ENCODE measurements at places on chromosomes 1 and 21.

- DNase-seq: no peak
These were observed 16.7 kb downstream of the PKP1 start for GRCh38 chr1:201299968-201300367.

DNA sequence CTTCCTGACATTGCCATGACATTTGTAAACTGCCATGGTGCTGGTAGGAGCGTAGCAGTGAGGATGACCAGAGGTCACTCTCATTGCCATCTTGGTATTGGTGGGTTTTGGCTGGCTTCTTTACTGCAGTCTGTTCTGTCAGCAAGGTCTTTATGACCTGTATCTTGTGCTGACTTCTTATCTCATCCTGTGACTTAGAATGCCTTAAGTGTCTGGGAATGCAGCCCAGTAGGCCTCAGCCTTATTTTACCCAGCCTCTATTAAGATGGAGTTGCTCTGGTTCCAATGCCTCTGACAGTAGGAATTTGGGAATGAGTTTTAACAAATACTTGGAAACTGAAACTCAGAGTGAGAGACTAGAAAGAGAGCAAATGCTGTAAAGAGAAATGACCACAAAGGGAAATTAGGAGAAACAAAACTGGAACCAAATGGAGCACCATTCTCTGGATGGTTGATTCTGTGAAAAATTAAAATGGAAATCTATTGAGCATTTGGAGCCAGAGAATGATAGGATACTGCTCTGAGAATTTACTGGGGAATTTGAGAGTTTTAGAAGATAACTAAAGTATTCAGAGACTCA lies 50.1 kb upstream of the RHOU start:
- no peak for DNase-seq

DNA sequence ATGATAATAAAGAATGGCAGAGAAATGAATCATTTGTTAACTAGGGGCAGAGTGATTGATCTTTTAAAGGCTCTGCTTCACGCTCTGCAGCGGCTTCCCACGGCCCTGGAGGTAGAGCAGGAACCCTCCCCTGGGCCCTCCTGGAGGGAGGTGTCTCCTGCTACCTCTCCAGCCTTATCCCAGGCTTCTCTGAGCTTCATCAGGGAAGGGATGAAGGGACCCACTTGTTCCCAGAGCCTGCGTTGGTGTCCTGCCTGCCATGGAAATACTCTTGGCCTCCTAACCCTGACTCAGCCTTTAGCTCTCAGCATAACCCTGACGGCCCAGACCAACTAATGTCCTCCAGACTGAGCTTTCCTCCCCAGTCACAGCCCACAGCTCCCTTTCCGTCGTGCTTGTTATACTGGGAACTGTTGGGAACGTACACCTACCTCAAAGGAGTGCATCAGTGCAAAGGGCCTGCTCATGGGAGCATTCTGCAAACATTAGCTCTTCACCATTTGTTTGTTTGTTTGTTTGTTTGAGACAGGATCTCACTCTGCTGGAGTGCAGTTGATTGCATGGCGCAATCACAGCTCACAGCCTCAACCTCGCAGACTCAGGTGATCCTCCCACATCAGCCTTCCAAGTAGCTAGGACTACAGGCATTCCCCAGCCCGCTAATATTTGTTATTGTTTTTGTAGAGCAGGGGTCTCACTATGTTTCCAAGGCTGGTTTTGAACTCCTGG lies 17.4 kb upstream of the HNRNPU start:
- no peak for DNase-seq

DNA sequence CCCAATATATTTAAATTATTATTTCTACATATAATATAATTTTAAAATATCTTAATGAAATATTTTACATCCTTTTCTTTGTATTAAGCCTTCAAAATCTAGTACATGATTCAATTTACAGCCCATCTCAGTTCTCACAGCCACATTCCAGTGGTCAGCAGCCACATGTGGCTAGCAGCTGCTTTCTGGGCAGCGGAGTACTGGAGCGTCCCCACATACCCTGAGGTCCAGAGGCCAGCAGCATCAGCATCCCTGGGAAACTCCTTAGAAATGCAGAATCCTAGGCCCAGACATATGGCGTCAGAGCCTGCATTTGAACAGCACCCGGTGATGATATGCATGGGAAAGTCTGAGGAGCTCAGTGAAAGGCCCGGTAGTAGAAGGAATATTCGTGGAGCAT lies 8.6 kb upstream of the LHX4 start:
- no peak for DNase-seq

GRCh38 chr1:113830039-113830438 lies 17.8 kb upstream of the RSBN1 start:
- no peak for DNase-seq

DNA sequence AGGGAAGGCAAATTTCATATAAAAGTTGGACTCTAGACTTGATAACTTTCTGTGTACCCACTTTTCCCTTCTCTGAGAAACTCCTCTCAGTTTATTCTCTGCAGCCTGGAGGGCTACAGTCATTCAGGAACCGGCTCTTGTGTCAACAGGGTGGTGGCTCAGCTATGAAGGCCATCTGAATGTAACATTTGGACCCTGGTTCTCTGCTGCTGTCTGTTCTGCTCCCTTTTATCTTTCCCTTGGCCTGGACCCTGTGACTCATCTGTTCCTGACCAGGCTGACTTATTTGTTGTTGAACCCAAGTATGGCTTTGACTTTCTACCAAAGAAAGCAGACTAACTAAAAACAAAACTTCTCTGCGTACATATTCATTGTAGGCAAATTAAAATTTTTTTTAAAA lies 75.4 kb downstream of the CENPF start:
- DNase-seq: no peak

DNA sequence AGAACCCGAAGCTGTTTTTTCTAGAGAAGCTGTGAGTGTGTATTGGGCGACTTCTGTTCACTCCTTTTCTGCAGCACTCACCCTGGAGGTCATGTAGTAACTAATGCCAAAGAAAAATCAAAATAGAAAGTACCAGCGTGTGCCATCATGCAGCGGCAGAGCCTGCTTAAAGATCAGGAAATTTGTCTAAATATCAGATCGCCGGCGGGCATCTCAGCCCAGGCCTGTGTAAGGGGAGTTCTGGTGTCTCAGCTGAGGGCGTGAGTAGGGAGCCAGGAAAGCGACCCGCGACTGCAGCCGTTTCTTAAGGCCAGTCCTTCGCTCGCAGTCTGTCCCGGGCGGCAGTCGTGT lies 768 bp downstream of the EDARADD start:
- no peak for DNase-seq

GRCh38 chr21:46661211-46661625 lies 25.7 kb downstream of the PRMT2 start:
- peak; percentile 59 for DNase-seq

DNA sequence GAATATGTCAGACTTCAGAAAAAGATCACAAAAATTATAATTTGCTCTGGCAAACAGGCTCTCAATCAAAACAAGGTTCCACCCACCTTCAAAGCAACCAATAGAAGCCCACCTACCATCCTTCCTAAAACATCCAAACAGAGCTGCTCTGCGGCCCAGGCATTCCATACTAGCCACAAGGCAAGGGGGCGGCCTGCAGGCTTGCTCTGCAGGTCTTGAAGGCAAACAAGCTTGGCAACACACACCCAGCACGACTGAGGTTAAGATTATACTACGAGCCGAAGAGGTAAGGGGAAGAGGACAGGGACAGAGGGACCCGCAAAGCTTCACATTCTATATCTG lies 207.3 kb downstream of the SLC45A1 start:
- no peak for DNase-seq

DNA sequence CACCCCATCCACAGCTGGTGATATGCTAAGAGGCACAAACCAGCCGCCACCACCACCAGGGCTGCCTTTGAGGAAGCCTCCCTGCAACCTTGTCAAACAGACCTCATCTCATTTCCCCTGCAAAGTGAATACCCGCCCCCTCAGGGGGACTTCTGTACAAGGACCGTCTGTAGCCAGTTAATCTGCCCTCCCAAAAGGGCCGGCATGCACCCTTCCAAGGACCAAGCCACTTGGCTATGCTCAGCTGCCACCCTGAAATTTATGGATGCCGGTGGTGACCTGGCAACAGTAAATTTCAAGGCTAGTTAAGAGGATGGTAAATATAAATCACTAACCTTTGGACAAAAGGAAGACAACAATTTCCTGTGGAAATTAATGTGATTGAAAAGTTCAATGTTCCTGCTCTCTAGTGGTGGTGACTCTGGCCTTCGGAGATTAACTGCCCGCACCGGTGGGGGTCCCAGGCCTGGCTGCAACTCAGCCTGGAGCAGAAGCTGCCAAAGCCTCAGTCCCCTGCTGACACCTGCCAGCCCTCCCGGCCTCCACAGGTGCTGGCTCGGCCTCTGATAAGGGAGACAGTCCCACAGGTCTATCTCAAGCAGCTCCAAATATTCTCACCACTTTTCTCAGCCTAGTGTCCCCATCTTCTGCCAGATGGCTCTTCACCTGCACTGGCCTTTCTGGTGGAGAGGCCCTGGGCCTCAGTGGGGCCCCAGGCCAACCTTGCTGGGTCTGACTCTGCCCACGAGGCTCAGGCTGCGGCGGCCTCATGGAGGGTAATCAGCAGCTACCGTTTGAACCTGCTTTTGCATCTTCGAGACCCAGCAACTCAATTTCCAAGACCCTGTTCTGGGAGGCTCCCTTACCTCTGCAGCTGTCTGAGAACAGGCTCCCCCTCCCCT lies 12.2 kb downstream of the TMEM53 start:
- peak; percentile 71 for DNase-seq

GRCh38 chr1:152486400-152487006 lies 24.1 kb upstream of the LCE5A start:
- no peak for DNase-seq

DNA sequence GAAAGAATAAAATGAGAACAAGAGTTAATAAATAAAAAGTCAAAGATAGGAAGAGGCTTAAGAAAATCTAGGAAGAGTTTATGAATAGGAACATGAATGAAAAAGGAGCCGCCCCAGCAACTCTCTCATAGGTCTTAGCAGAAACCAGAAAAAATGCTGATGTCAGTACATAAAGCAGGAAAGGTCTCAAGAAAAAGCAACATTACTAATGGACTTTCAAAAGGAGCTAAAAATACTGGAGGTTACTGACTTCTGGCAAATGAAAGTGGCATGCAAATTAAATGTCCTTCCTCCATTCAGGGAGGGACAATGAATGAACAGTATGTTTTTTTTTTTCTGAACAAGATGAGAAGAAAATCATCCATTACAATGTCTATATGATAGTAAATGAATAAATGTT lies 387.6 kb downstream of the BRINP2 start:
- DNase-seq: no peak
